ENCODE measurements at places on chromosomes 6 and 20.

GRCh38 chr6:127554435-127555006 is 22.5 kb upstream of the C6orf58 start:
- DNase-seq: peak; percentile 41

DNA sequence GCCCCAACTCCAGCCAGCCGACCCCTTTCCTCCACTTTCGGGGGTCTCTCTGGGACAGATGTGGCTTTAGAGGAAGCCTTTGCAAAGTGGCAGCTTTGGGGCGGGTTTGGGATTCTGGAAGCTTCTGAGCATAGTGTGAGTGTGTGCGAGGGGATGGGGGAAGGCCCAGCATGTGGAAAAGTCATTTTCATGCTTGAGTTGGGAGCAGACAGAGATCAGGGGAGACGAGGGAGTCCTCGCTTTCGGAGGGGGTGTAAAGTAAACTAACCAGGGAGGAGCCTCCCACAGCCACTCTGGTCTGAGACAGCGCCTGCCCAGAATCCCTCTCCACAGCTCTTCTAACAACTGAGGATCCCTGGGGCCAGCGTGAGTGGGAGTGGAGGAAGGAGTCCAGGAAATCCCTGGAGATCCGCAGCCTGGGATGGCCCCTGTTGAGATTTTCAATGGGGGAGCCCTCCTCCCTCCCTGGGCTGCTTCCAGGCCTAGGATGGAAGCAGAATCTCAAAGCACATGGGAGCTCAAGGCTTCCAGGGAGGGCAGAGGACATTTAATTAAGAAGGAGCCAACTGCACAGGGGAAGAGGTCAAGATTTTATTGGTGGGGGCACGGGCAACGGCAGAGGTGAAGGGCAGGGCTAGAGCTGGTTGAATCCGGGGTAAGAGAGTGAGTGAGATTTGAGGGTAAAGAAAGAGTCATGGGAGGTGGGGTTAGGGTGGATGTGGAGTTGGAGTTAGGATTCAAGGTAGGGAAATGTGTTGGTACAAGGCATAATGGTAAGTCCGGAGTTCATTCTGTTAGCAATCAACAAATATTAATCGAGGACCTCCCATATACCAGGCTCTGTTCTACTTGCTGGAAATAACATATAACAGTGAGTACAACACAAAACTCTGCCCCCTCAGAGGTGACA is 102.3 kb upstream of the FOXP4 start:
- peak; percentile 52 for DNase-seq

DNA sequence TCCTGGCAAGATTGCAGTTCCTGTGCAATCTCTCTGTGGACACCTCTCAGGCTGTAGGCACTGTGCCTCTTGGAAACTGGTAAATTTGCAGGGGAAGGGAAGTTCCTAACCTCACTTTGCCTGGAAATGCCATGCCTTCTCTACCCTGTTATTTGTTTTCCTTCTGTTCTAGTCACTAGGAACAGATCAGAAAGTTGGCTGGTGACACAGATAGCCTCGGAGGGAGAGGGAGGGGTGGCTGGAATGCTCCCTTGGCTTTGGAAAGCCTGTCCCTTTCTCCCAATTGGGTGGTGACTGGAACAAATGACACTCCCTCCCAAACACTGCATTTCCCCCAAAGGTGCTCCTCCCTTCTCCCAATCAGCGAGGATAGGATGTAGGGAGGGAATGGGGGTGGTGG is 131.5 kb upstream of the F13A1 start:
- DNase-seq: no peak

DNA sequence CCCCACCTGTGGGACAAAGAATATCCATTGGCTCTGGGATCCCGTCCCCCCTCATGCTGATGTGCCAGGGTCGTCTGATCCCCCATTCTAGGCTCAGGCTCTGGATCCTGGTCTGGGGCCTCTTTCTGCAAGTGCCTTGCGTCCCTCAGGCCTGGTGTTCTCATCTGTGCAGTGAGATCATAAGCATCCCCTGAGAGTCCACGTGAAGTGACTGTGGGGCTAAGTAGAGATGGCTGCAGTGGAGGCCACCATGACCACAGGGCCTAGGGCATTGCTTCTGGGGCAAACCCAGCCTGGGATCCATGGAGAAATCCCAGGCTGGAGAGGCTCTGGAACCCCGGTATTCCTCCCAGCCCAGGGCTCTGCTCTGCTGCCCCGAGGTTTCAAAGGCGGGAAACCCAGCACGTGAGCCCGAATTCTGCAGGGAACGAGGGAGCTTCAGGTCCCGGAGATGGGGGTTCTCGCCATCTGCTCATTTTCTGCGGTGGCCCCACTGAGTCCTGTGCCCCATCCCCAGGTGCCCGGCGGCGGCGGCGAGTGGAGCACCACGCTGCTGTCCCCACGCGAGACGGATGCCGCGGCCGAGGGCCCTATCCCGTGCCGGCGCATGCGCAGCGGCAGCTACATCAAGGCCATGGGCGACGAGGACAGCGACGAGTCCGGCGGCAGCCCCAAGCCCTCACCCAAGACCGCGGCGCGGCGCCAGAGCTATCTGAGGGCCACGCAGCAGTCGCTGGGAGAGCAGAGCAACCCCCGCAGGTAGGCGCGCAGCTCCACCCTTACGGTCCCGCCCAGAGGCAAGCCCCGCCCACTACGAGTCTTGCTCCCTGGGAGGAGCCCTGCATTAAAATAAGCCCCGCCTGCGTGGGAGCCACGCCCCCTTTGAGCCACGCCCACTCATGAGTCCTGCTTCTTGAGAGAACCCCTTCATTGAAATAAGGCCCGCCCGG is 105.5 kb upstream of the MYL9 start:
- DNase-seq: peak; percentile 33
